Kidney (tissue), 22 donors: ENCODE measurements at places on chromosomes 7 and 10.

- no peak for DNase-seq
Measured at GRCh38 chr7:23207884-23208283, 26.0 kb downstream of the NUP42 start.

DNA sequence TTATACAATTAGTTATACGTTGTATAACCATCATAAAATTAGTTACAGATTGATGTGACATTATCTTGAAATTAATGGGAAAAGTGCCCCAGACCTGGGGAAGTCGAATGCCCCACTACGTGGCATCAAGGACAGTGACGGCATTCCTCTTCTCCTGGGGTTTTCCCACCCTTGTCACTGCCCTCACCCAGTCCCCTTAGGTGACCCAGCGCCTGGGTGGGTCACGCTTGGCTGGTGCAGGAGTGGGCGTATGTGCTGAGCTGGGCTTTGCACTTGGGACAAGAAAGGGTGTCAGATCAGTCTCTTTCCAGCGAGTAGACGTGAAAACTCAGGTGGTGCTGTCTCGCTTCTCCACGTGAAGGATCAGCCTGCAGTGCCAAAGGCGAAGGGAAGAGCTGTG lies 7.6 kb downstream of the FOXK1 start:
- DNase-seq = peak; percentile 54

DNA sequence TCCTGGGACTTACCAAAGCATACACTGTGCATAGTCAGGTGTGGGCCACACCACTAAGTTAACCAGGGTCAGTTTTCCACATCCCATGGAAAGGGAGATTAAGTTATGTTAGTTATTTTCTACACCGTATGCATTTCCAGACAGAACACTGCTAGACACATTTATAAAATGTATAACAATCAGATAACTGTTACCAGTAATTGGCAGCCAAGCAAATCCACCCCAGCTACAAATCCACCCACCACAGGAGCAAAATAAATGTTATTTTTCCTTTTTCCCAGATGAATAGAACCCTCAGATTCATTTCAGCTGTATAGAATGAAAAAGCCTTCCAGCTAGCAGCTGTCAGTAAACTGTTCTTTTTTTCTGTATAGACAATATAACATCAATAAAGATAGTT lies 256.9 kb upstream of the FZD1 start:
- no peak for DNase-seq

- DNase-seq = no peak
Measured at GRCh38 chr7:38367301-38367890, 94.0 kb upstream of the TARP start.

DNA sequence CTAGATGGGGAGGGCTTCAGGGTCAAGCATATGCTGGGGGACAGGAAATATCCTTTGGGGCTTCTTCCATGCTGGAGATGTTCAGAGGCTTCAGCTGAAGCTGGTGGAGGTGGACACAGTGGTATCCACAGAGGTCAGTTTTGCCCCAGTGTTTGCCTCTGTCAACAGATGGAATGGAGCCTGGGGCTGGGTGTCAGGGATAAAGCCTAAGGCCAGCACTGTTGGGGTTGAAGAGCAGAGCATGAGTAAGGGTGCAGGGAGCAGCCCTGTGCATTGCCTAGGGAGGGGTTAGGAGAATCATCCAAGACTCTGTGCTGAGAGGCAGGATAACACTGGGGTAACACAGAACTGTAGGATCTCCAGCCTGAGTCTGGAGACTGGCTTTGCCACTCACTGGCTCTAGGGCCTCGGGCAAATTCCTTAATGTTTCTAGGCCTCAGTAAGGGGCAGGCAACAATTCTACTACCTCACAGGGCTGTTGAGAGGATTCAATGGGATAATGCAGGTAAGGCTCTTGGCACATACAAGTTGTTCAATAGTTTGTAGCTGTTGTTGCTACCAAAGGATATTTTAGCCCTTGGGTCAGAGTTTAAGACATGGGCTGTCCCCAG lies 21.8 kb upstream of the MYL7 start:
- DNase-seq = no peak

GRCh38 chr7:104017001-104017400 lies 27.5 kb upstream of the RELN start:
- DNase-seq = no peak

DNA sequence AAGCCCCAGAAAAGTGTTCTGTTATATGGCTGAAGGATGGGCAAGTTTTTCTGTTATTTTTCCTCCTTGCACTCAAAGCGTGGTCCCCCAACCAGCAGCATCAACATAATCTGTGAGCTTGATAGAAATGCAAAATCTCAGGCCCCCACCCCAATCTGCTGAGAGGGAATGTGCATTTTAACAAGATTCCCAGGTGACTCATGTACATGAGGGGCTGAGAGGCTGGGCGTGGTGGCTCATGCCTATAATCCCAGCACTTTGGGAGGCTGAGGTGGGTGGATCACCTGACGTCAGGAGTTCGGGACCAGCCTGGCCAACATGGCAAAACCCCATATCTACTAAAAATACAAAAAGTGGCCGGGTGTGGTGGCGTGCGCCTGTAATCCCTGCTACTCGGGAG lies 326.8 kb upstream of the PODXL start:
- no peak for DNase-seq

DNA sequence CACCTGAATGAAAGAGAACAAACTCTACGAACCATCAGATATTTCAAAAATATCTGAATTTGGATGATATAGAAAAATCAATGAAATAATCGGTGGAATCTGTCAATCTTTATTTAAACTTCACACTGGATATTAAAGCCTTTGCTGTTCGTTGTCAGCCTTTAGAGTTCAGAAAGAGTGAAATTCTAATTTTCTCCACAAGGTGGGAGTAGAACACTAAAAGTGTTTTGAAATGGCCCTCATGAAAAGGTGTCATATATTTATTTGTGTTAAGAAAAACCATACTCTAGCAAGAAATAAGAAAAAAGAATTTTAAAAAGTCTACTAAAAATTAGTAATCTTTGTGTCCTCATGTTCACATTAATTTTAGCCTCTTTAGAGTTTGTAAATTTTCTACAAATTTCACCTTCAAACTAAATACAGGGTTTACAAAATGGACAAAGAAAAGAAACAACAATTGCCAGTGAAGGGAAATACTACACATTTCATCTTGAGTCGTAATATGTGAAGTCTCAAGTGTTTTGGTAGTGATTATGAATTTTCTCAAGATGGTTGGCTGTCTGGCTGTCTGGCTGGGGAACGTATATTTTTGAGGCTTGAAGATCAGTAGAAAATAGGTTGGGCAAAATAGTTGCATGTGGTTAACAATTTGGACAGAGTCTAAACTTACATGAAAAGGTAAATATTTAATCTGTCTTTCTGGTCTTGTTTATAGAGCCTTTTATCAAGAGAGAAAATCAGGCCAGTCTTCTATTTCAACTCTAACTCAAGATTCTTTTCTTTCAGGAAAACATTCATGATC lies 43.7 kb downstream of the DNAJB9 start:
- DNase-seq = no peak

GRCh38 chr10:69873135-69873639 lies 71.5 kb downstream of the COL13A1 start:
- no peak for DNase-seq

- DNase-seq = no peak
Measured at GRCh38 chr10:92789786-92790185, 58.5 kb upstream of the EXOC6 start.

- no peak for DNase-seq
Measured at GRCh38 chr10:43316988-43317387, 50.1 kb upstream of the RASGEF1A start.

- no peak for DNase-seq
Measured at GRCh38 chr10:68142761-68143160, 33.5 kb downstream of the MYPN start.

- no peak for DNase-seq
Measured at GRCh38 chr10:26479766-26480492, 41.8 kb downstream of the APBB1IP start.

DNA sequence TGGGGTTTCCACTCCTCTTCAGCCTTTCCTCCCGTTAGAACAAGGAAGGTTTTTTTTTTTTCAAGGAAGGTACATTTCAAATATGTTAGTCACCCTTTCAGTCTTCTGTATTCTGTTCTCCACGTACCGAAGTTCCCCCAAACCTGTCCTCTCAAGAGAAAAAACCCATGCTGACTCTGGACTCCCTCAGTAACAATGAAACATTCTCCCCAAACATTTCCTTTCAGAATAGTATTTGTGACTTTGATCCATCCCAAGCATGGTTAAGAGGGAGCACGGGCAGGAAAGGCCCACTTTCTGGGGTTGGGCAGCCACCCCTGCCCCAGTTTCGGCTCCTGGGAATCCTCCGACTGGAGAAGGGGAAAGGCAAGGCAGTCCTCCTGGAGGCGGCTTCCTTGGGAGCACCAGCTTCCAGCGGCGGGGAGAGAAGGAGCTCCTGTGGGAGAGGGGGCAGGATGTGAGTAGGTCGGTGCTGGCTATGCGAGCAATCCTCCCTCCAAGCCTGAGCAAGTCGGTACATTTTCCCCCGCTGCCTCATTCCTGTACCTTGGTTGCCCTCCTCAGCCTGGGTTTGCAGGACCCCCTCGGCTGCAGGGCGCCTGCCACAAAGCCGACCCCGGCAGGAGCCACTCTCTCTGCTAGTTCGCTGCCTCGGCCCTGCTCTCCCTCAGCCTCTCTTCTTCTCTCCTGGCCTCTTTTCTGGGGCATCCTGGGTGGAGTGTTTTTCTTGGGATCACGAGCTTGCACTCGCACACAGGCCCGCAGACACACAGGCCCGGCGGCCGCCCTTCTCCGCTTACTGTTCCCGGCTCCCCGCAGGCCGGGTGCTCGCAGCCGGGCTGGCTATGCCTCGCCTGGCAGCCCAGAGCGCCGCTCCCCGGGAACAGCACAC lies 2.1 kb upstream of the HOXA1 start:
- DNase-seq = peak; percentile 87

GRCh38 chr10:28628184-28628893 lies 49.0 kb upstream of the BAMBI start:
- peak; percentile 91 for DNase-seq

GRCh38 chr7:1944619-1945210 lies 274.6 kb downstream of the ELFN1 start:
- DNase-seq = no peak

DNA sequence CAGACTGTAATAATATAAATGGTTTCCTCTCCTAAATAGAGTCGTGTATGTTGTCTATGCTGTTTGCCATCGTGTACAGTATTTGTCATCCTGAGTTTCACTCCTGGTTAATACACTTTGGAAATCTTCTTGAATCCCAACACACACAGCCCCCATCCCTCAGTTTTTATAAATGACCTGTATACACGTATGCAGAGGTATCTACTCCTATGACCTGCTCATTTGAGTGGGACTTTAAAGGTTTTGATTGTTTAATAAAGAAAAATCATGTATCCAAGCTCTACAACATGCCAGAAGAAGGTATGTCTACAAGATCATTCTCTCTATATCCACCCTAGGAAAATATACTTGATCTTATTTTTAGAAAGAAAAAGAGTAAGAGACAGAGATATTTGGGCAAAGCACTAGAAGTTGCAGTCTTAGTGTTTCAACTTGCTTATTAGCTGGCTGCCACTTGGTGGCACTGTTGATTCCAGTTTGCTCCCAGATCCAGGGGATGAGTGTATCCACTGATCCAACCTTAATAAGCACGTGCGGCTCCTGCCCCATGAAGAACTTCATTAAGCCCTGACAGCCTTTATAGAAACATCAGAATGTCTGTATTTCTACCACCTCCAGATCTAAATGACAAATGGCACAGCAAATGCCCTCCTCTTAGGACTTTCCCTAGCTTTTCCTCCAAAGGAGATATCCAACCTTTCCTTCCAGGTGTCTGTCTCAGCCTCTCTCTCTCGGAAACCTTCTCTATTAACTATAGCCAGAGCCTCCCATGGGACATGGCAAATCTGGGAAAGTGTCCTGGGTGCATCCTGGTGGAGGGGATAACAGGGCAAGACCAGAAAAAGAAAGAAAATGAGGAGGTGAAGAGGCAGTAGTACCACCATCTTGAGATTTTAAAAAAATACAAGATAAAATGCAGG lies 181.6 kb upstream of the NEBL start:
- DNase-seq = peak; percentile 78

DNA sequence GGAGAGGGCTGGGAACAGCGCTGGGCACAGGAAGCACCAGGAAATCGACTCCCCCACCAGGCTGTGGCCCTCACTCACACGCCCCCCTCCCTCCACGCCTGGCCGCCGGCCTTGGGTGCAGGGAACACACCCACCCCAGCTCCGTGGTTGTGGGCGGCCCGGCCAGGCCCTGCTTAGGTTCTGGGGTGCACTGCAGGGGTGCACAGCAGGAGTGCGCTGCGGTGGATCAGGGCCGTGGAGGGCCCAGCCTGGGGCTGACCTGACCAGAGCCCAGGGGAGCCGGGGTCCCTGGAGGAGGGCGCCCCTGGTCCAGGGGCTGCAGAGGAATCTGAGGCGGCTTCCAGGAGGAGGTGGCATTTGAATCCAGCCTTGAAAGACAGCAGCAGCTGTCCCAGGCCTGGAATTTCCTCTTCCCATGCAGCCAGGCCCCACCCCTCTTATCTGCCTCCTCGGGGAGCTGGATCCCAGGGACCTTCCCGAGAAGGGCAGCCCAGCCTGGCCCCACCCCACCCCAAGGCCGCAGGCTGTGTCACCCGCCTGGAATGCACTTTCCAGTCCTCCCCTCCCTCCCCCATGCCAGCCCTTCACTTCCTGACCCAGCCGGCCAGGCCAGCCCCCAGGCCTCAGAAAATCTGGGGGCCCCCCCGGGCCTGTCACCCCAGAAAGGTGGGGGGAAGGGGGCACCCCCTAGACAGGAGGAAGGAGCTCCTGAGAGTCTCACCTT lies 18.4 kb upstream of the PDGFA start:
- no peak for DNase-seq

- DNase-seq = no peak
Measured at GRCh38 chr10:118804262-118804773, 49.5 kb upstream of the CACUL1 start.

DNA sequence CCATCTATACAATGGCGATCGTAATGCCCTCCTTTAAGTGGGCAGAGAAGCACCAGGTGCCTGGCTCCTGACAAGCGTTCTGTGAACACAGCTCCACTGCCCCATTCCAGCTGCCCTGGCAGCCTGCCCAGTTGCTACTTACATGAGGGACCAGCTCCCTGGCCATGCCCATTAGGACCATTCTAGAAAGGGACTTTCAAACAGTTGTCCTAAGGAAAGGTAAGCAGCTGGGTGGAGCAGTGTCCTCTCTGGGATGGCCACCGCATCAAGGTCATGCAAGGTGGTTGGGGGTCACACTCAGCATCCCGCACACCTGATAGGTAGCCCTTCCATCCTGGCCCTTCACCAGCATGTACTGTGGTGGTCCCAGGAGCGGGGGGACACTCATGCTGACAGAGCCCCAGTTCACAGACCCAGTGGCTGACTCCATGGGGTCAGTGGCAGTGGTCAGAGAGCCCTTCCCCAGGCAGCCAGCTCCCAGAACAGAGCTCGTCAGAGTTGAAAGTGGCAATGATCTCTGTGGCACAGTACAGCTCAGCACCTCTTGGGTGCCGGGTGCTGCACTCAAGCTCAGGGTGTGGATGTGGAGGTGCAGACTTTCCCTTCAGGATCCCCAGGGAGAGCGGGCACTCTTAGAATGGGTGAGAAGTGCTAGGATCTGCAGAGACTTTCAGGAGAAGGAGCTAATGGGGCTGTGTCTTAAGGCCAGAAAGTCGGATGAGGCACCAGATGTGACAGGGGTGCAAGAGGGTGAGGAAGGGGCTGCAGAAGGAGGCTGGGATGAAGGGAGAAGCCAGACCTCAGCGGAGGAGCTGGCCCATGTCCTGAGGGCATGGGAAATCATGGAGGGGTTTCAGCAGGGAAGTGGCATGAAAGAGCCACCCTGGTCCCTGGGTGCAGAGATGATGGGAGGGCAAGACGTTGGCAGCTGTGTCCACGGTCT lies 10.9 kb downstream of the MMRN2 start:
- DNase-seq = no peak
